ENCODE measurements at places on chromosomes 16 and 17. TPM values are rescaled to one million over a fixed set of nuclear protein-coding genes. Genes with fewer than 3 reads are reported as not detected.

The PYDC1 gene
- total RNA-seq = not detected

DNA sequence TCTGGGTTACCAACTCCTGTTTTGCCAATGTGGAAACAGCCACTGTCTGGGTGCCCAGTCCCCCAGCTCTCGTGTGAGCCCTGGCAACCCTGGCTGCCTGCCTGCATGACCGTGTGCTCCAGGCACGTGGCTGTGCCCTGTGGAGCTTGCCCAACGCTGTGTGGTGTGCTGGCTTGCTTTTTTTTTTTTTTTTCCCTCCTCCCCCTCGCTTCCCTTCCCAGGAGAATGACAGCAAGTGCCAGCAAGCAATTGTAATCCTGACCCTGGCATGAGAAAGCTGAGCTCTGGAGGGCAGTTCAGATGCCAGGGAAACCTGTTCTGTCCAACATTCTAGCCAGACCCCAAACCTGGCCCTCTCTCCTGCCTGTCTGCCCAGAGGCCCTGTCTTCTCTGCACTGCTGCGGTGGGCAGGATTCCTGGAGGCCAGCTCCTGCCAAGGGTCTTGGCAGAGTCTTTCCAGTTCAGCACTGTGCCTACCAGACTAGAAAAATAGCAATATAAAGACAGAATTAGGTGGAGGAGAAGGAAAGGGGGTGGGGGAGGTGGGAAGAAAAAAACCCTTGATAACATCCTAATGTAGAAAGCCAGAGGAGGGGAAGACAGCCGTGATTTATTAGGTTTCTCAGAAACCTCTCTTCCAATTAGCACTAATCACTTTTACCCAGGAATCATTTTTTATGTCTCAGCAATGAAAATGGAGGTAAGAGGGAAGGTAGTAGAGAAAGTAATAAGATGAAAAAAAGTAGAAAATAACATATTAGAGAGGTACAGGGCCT lies 9.0 kb downstream of the HLF start:
- DNase-seq = no peak

The MPO gene
- 0.23 TPM for total RNA-seq

The NUBP2 gene
- 82.7 TPM for total RNA-seq

GRCh38 chr17:67285360-67285759 lies 40.4 kb upstream of the HELZ start:
- no peak for DNase-seq

The FSCN2 gene
- 1.2 TPM for total RNA-seq

GRCh38 chr16:58054289-58054688 lies 28.7 kb downstream of the MMP15 start:
- DNase-seq = no peak

DNA sequence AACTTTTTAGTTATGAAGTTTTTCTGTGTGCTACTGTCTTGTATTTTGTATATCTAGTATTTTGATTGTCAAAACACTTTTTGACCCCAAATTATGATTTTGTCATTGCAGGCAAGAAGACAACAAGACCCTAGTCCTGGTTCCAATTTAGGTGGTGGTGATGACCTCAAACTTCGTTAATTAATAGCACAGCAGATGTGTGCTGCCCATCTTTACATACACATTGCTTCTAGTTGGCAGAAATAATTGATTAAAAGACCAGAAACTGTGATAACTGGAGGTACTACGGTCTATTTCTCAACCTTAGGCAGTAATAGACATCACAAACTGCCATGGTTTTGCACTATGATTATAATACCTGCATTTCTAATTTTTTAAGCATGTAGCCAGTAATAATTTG lies 11.1 kb upstream of the PHAF1 start:
- DNase-seq = no peak

- no peak for DNase-seq
These were observed 45.8 kb downstream of the TEX2 start for GRCh38 chr17:64217249-64217691.

DNA sequence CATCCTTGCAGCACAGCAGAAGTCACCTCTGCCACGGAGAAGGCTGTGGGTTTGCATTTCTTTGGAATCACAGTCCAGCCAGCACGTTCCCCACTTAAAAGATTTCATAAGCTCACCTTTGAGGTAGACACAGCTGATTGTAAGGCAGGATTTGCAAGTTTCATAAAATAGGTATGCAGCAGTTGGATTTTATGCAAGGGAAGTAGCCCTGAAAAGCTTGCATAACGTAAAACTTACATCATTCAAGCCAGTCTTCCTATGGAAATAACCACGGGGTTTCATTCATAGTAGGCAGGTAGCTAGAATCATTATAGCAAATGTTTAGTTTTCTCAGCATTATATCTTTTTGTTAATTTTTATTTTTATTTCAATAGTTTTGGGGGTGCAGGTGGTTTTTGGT lies 49.8 kb upstream of the ARHGAP44 start:
- no peak for DNase-seq

DNA sequence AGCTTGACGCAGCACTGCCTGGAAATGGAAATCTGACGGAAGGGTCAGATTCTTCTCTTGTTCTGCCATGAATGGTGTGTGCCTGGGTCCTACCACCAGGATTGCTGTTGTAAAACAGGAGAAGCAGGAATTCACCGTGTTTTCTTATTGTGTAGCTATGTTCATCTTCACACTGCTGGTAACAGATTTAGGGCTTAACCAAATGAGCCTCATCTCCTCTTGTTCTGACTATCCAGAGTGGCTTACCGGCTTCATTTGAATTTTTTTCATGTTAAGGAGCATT lies 97.3 kb upstream of the CHMP6 start:
- DNase-seq = no peak

DNA sequence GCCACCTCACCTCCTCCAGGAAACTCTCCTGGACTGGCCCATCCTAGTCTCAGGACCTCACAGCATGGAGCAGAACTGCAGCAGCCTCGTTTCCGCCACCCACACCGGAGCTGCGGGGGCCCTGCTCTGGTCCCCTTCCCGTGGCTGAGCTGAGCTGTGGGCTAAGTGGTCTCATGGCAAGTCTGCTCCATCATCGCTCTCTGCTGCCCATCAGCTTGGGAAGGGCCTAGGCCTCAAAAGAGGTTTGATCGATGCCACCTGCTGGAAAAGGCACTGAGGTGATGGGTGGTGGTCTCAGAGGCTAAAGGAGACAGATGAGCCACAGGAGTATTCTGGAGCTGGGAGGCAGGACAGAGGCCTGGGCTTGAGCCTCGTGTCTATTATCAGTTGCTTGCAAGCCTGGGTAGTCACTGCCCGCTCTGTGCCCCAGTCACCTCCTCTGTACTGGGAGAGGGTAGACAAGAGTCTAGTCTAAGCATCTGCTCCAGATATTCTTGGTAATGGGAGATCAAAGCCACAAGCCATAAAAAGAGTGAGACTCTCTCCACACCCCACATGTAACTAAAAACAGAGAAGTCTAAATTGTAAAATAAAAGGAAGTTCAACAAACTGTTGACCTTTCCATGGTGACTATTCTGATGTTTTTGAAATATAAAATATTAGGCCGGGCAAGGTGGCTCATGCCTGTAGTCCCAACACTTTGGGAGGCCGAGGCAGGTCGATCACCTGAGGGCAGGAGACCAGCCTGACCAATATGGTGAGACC lies 1.6 kb downstream of the ITGAE start:
- no peak for DNase-seq

- no peak for DNase-seq
These were observed 4.3 kb downstream of the CETP start for GRCh38 chr16:56966093-56966475.

The PRSS8 gene
- 0.34 TPM for total RNA-seq

The ZG16B gene
- not detected for total RNA-seq
